ENCODE measurements at places on chromosomes 16 and 17.

GRCh38 chr17:74994440-74994839 lies 7.0 kb downstream of the CDR2L start:
- no peak for DNase-seq

- DNase-seq = no peak
Measured at GRCh38 chr17:1554751-1555540, 7.6 kb downstream of the PITPNA start.

- no peak for DNase-seq
Measured at GRCh38 chr17:56292010-56292409, 138.7 kb downstream of the ANKFN1 start.

DNA sequence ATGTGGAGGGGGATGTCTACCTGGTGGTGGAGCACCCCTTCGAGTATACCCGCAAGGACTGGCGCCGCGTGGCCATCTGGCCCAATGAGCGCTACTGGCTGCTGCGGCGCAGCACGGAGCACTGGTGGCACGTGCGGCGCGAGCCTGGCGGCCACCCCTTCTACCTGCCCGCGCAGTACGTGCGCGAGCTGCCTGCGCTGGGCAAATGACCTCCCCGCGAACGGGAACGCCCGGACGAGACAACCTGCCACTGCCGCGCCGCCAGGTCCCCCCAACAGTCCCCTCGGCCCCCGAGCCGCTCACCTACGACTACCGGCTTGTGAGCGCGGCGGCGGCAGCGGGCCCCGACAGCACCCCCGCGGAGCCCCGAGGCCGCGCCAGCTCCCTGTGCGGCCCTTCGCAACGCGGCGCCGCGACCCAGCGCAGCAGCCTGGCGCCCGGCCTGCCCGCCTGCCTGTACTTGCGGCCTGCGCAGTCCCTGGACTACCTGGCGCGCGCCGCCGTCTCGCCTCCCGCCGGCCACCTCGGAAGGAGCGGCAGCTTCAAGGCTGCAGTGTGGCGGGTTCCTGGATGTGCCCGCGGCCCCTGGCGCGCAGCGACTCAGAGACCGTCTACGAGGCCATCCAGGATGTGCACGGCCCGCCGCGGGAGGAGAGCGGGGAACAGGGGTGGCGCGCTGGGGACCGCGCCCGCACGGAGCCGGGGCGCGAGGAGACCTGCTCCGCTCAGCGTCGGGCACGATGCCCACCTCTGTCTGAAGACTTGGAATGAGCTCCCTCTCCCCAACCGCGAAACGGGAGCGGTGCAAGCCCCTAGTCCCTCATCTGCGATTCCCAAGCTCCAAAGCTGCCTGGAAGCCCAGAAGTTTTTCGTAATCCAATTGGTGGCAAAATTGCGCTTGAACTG lies 48.7 kb upstream of the AMZ2 start:
- DNase-seq = no peak

DNA sequence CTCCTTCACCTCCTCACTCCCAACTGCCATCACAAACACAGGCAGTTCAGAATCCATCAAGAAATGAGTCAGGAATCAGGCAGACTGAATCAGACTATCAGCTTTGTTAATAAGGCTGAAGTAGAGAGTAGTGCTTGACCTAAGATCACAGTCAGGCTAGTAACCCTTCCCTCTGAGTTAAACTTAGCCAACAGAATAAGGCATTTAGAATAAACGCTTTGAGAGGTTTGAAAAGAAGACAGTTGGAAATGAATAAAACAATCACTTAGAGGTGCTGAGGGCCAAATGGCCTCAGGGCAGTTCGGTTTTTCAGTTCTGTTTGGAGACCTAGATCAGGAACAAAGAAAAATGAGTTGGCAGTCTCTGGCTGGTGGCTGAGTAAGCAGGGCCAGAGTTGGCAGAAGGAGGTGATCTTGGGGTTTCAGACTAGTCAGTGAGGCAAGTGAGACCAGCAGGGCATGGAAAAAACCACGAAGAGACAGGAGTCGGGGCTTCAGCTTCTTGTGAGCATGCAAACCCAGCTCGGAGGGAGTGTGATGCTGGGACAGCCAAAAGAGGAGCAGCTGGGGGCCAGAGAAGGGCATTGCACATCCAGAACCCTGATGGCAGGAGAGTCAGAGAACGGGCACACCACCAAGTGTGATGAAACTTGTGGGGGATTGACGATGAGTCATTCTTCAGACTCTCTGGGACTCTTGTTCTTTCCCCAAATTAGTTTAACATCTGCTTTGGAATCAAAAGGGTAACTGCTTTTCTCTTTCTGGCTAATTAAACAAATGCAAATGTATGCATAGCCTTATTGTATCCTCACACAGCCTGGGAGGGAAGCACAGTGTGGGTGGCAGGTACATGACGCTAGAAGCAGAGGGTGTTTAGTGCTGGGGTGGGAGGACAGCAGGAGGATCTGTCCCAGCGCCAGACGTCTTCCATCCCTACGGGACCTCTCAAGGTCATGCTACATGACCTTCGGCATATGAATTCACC lies 54.8 kb downstream of the SPECC1 start:
- DNase-seq = peak; percentile 54

GRCh38 chr16:76335180-76335974 lies 58.2 kb downstream of the CNTNAP4 start:
- no peak for DNase-seq

DNA sequence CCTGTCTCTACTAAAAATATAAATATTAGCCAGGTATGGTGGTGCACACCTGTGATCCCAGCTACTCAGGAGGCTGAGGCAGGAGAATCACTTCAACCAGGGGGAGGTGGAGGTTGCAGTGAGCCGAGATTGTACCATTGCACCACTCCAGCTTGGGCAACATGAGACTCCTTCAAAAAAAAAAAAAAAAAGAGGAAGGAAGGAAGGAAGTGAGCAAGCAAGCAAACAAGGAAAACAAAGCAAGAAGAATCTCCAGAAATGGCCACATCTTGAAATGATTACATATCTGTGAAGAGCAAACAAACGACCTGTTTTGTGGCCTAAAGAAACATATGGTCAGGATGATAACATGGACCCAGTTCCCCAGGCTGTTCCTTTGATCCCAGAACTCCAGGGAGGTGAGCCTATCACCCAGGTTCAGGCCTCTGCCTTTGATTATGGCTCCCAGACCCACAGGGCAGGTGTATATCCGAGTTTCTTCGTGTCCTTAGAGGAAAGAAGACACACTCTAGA lies 8.9 kb downstream of the ACOX1 start:
- no peak for DNase-seq

DNA sequence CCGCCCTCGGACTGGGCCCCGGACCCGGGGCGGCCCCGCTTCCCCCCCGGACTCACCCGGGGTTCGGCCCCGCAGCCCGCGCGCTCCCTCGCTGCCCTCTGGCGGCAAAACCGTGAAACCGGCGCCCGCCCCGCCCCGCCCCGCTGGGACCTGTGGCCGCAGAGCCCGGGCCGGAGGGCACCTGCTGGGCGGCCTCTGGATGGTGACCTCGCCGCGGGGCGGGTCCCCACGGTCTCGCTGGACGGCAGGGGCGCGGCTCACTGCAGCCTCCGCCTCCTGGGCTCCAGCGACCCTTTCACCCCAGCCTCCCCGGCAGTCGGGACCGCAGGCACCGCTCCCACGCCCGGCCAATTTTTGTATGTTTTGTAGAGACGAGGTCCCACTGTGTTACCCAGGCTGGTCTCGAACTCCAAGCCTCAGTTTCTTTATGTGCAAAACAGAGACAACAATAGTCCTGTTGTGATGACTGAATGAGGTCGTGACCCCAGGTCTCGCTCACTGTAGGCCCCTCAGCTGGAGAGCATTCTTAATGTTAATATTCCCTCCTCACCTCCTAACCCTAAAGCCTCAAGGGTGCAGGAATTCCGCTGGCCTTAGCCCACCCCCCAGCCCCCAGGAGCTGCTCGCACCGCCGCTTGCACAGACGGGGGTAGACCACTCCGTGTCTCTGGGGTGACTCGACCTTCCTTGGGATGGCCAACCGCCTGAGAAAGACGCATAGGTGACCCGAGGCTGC lies 33.7 kb upstream of the RPH3AL start:
- peak; percentile 87 for DNase-seq

DNA sequence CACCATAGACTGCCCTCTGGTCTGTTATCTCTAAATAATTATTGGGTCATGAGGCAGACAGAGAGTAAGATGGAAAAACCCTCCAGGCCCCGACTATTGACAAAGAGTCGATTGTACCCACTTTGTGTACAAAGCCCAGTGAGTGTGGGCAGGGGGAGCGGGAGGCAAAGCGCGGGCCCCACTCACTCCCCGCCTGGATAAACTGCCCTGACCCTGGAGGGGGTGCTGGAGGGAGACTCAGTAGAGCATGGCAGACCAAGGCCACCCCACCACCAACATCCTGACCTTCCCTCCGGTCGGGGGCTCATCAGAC lies 11.2 kb upstream of the CPSF4L start:
- DNase-seq = no peak

DNA sequence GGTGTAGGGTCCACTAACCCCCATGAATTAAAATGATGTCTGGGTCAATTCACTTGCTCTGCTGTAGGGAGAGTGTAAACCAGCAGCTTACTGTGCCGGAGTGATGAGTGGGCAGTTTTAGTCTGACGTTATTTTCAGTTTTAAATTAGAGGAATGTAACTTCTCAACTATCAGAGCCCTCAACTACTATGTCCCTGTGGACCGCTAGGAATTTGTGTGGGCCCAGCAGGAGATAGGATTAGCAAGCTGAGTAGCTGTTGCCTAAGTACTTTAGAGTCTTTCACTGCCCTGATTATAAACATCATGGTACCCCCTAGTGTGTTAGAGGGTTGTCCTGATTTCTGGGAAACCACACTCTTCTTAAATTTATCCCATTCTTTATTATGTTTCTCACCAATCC lies 11.4 kb downstream of the MARVELD3 start:
- no peak for DNase-seq

DNA sequence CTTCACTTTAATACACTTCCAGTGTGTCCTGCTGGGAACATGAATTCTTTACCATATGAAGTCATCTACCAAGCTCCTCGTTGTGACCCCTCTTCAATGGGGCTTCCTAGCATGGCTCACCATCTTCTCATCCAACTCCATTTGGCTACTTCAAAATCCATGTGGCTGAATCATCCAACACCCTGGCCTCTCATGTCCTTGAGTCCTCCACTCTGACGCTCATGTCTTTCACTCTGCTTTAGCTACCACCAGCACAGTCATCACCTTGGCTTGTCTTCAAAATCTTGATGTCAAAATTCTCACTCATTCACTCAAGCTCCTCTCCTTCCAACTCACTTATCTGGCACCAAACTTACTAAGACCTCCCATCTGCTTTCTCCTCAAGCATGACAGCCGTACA lies 35.8 kb downstream of the AMFR start:
- no peak for DNase-seq

- no peak for DNase-seq
Measured at GRCh38 chr17:45975640-45976295, 23.3 kb upstream of the STH start.

- DNase-seq = no peak
Measured at GRCh38 chr16:7853197-7853596, 520.6 kb downstream of the RBFOX1 start.

DNA sequence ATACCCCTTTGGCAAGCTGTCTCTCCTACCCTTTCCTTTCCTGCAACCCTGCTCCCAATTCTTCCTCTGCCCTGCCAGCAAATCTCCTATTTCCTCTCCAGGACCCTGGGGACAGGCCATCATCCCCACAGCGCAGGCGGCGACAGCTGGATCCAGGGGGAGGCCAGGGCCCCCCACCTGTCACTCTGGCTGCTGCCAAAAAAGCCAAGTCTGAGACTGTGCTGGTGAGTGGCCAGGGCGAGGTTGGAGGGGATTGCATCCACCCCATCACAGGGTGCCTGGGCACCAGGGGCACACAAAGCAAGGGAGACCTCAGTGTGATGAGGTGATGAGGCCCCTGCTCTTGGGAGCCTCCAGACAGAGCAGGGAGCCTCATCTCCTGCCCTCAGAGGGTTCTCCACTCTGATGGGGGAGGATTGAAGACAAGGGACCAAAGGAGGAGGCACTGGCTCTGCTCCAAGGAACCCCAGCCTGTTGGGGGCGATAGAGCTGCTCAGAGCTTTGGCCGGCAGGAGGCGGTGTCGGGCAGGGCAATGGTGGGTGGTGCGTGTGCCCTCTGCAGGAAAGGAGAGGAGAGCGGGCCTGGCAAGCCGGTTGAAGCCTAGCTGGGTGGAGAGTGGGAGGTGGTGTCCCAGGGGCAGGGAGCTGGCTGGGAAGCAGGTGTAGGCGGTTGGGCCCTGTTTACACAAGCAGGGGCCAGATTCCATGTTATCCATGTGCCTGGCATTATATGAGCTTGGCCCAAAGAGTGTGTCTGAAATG lies 15.6 kb upstream of the PDK2 start:
- peak; percentile 81 for DNase-seq

DNA sequence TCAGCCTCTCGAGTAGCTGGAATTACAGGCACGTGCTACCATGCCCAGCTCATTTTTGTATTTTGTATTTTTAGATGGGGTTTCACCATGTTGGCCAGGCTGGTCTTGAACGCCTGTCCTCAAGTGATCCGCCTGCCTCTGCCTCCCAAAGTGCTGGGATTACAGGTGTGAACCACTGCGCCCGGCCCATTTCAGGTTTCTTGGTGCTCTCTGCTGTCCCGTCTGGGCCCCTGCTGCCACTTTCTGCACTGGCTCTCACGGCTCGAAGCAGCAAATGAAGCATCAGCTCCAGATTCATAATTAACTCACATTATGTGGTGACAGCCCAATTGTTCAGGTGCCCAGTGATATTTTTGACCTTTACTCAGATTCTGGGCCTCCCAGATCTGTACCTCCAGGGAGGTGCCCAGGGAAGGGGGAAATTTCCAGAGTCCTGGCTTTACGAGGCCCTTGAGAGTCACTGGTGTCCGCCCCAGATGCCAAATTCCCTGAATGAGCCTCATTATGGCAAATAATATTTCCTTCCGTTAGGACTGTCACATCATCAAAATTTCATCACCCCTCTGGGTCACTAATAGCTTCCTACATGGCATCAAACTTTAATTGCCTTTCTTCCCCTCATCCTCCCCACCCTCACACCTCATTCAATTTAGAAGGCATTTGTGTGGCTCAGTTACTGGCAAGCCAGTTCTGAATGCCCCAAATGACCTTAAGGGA lies 9.0 kb downstream of the SDK2 start:
- DNase-seq = no peak

DNA sequence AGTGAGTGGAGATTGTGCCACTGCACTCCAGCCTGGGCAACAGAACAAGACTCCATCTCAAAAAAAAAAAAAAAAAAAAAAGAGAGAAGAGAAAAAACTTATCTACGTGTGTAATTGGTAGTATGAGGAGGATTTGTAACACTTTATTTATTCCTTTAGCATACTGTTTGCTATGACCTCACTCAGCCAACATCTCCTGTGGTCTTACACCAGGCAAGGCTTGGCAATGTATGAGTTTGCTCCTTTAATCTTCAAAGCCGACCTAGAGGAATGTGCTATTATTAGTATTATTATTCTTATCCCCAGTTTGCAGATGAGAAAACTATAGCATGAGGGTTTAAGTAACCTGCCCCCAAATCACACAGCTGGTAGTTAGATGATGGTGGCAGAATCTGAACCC lies 35.8 kb upstream of the HAPSTR1 start:
- no peak for DNase-seq

- DNase-seq = no peak
Measured at GRCh38 chr16:48820379-48820778, 210.4 kb upstream of the N4BP1 start.

Measured in transverse colon (tissue), 4 donors.